RWPE1 (cell line): ENCODE measurements at places on chromosomes 5 and 9.

GRCh38 chr9:87622923-87623322, 103.0 kb upstream of the CTSL start:
- DNase-seq, result no peak

GRCh38 chr5:96115147-96115807, 153.6 kb upstream of the ELL2 start:
- no peak for DNase-seq

- no peak for DNase-seq
Observed at GRCh38 chr9:85430659-85431338, 311.0 kb downstream of the AGTPBP1 start.

- peak; percentile 87 for DNase-seq
Observed at GRCh38 chr9:112884101-112884500, 6.6 kb downstream of the SLC46A2 start.

GRCh38 chr5:178145965-178146820, 7.5 kb downstream of the NHP2 start:
- DNase-seq, result peak; percentile 88
